ENCODE measurements at places on chromosomes 3 and 15.

DNA sequence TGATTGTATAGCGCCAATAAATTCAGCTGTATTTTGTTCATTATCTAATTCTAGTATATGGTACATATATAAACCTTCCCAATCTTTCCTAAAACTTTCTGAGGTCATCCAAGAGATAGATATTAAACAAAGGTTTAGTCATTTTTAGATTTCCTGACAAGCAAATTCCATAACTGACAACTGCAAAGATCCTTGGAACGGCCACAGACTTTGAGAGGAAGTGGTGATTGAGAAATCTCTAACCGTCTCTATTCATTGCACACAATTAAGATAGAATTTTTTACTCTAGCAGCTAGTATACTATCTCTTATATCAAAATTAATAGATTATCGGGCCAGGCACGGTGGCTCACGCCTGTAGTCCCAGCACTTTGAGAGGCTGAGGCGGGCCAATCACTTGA lies 4.7 kb downstream of the CSNK1G1 start:
- no peak for DNase-seq

- no peak for DNase-seq
Observed at GRCh38 chr3:63557912-63558311, 94.6 kb upstream of the SNTN start.

GRCh38 chr15:58460116-58460790 lies 28.5 kb downstream of the LIPC start:
- DNase-seq = no peak

GRCh38 chr15:38538328-38539007 lies 26.1 kb downstream of the RASGRP1 start:
- no peak for DNase-seq

GRCh38 chr3:134277066-134277660 lies 26.5 kb upstream of the RYK start:
- no peak for DNase-seq

- no peak for DNase-seq
Observed at GRCh38 chr3:50123394-50124051, 31.6 kb upstream of the SEMA3F start.

GRCh38 chr15:83323296-83323711 lies 38.8 kb upstream of the BNC1 start:
- DNase-seq = no peak

DNA sequence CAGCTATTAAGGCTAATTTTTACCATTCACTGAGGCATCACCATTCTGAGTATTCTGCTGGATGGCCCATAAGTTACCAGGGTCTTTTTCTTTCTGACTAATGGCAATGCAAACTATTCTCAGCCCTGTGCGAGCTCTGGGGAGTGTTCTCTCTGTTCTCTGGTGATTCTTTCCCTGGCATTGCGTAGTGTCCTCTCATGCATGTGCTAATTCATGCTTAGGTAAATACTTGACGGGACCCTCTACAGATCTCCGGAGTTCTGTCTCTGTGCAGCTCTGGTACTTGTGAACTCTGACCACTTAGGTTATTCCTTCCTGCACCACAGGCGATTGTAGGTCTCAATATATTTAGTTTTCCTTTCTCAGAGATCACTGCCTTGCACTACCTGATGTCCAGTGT lies 34.8 kb downstream of the UBE2E1 start:
- DNase-seq = no peak

DNA sequence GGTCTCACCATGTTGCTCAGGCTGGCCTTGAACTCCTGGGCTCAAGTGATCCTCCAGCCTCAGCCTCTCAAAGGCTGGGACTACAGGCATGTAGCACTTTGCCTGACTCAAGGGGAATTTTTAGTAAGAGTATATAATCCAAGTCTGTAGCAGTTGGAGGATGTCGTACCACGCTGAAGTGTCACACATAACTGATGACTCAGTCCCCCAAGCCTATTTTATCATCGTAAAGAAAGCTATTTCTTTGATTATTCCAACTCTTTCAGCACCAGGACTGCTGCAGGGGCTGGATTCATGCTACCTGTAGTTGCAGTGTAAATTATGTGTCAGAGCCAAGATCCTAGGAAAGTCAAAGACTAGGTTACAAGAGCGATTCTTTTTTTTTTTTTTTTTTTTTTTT lies 1.4 kb upstream of the PRKCI start:
- no peak for DNase-seq

- DNase-seq = no peak
Observed at GRCh38 chr3:60774617-60775016, 476.6 kb downstream of the FHIT start.

- no peak for DNase-seq
Observed at GRCh38 chr3:14758959-14759358, 59.8 kb upstream of the FGD5 start.

DNA sequence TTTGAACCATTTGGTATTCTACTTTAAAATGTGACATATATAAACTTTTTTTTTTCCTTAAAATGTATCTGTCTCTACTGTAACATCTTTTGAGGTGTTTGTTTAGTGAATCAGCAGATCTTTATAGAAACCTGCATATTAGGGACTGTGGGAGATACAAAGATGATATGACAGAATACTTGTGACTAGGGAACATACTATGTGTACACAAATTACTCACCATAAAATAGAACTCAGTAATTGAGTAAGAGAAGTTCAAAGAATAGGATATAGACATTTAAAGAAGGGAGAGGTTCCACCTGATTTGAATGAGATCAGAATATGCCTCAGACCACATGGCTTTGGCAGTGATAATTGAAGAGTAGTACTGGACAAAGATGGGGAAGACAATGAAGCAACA lies 47.9 kb downstream of the ATP2C1 start:
- DNase-seq = no peak

- no peak for DNase-seq
Observed at GRCh38 chr15:100335335-100335999, 6.3 kb downstream of the ADAMTS17 start.

GRCh38 chr15:96011136-96011535 lies 319.4 kb upstream of the NR2F2 start:
- no peak for DNase-seq

- no peak for DNase-seq
Observed at GRCh38 chr15:95290176-95290974, 1040.1 kb upstream of the NR2F2 start.

DNA sequence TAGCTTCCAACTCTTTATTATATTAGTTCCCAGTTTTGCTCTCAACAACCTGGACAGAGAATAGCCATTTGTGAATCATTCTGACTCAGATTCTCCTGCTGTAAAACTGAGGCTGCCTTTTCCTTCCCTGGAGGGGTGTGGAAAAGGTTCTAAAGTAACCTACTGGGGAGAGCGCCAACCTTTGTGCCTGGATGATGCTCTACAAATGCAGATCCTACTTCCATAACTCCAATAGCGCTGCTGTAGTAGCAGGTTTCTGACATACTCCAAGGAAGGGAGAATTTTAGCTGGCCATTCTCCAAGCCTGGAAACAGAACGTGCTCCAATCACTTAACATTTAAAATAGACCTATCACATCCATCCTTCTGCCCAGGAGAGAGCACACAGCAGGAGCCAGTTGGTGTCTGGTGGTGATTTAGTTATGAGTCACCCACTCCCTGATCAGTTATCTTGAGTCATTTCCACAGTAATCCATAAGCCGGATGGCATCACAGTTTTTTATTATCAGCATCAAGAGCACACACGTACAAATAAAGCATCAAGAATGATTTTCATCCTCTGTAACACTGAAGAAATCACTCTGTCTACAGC lies 38.3 kb downstream of the MYH15 start:
- DNase-seq = no peak

GRCh38 chr3:34301313-34301712 lies 502.9 kb downstream of the PDCD6IP start:
- no peak for DNase-seq

DNA sequence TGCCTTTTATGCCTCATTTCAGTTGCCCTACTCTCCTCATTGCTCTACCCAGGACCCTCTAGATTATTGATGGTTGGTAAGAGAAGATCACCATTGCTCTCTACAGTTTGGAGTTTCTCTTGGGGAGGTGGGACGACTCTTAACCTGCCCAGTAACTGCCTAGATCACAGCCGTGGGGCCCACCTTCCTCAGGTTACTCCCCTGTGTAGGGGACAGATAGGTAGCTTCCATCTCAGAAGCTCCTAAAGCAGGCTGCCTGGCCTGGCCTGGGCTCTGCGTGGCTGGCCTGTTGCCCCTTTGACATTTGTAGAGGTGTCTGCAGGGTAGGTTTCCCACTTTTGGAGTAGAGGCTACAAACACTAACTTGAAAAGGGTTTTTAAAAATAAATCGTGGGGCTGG lies 42.7 kb downstream of the TRIM71 start:
- DNase-seq = no peak

GRCh38 chr15:90742087-90742486 lies 24.9 kb downstream of the BLM start:
- DNase-seq = no peak

DNA sequence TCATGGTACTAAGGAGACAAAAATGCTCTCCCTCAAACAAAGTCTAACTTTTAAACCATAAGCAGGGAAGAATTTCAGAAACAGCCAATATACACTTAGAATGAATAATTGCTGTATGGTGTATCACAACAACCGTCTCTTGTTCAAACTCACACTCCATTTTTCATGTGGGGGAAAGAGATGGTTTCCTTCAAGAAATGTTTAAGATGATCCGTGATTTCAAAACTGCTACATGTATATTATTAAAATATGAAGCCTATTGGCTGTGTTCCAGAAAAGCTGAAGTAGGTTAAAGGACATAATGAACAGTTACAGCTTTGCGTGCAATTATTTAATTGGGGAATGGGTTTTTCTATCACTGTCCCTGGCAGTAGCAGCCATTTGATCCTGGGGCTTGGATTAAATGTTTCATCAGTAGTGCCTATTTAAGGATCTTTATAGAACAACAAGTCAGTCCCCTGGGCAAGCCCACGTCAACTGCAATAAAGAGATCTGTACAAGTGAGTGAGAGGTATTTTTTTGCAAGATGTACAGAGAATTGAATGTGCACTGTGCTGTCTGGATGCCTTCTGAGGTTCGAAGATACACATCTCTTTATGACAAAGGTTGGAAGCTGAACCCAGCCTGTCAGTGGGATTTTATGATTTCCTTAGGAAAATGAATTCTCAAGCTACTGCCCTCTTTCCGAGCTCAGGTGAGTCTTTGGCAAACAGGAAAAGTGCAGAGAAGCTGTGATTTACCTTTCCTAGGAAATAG lies 337.2 kb upstream of the RARB start:
- DNase-seq = no peak

DNA sequence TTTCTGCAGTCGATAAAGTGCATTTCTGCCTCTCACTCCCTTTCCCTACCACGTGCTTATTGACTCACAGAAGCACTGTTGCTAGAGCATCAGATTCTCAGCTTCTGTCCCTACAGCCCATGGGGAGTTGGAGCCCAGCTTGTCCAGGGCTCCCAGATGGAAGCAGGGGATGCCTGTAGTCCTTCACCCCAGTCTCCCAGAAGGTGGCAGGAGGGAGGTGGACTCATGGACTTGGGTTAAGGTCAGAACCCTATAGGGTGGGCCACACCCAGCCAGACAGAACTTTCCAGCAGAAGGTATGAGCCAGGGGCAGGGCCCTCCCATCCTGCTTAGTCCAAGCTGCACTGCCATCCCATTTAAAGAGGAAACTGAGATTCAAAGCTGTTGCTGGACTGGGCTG lies 33.1 kb upstream of the SEMA3F start:
- DNase-seq = no peak

DNA sequence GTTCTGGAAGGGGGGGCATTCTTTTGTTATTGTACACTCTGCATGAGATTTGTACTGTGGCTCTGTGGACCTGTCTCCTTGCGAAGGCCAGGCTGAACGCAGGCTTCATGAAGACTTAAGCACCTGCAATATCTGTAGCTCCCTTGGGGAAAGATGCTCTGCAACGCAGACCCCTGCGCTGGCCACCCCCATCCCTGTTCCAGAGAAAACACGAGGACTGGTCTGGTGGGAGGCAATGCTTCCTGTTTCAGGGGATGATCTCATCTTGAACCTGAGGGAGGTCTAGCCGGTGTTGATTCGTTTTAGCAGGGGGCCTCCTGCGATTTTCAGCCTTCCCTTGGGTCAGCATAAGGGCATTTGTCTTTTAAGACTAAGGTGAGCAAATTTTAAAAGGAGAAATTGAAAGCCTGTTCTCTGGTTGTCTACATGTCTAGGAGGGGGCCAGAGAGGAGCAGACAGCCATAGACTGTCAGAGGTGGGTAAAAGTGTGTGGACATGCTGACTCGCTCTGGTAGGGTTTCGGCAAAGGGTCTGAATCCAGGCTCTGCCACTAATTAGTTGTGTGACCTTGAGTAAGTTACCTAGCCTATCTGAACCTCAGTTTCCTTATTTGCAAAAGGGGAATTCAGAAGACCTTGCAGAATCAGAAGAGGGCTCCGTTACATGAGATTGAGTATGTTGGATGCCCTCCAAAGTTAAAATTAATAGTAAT lies 80.9 kb upstream of the RASGRF1 start:
- DNase-seq = no peak

- no peak for DNase-seq
Observed at GRCh38 chr15:101180620-101181307, 71.1 kb downstream of the CHSY1 start.

- no peak for DNase-seq
Observed at GRCh38 chr3:58754074-58754473, 87.5 kb upstream of the FAM3D start.

DNA sequence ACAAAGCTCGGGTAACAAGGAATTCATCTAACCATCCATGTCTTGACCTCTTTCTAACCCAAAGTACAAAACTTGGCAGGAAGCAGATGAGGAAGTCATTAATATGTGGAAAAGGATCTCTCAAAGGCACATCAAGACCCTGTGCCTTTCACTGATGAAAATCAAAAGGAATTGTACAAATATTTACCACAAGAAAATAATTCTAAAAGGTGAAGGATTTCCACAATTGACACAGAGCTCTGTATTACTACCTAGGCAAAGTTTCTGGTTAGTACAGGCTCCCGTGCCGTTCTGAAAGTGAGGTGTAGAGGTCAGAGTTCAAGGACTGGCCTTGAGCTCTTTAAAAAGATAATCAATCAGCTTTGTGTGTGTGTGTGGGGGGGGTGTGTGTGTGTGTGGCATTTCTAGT lies 239.7 kb upstream of the ICE2 start:
- no peak for DNase-seq

- DNase-seq = no peak
Observed at GRCh38 chr15:95872366-95872771, 458.1 kb upstream of the NR2F2 start.

- DNase-seq = no peak
Observed at GRCh38 chr15:100997442-100997841, 78.3 kb downstream of the LRRK1 start.

DNA sequence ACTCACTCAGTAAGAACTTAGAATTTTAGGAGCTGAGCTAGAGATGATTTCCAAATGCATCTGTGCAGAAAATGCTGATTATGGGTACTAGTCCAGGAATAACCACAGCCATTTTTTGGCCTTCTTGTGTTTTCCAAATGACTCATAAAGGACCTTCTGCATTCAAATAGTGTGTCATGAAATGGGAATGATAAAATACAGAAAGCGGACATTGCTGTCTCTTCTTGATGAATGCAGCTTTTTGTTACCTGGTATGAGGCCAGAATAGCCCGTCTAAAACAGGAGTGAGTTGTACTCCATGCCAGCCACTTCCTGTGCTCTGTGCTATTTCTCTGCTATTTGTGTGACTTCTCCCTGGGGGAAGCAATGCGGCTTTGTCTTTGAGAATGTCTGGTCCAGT lies 20.5 kb upstream of the FRMD5 start:
- DNase-seq = no peak

All from SK-N-MC (cell line).